ENCODE measurements at places on chromosomes 5 and 9.

- no peak for DNase-seq
Observed at GRCh38 chr9:16784002-16784401, 86.5 kb downstream of the BNC2 start.

- DNase-seq: no peak
Observed at GRCh38 chr9:7286101-7286500, 513.5 kb downstream of the DMAC1 start.

GRCh38 chr5:106510321-106510720 lies 1160.4 kb downstream of the EFNA5 start:
- DNase-seq: no peak

DNA sequence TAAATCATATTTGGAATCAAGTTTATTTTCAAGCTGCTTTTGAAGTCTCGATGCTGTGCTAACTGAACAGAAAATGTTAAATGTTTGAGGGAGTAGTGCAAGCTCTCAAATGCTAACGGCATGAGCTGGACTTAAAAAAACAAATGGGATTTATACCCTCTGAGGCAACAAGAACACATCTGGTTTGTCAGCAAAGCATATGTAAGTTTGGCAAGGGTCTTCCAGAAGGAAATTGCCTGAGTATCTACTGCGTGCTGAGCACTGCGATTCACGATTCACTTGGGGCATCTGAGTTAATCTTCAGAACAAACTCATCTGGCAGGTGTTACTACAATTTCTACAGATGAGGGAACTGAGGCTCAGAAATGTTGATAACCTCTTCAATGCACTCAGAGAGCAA lies 98.4 kb upstream of the C9orf72 start:
- no peak for DNase-seq

GRCh38 chr5:157912621-157913325 lies 53.8 kb upstream of the CLINT1 start:
- DNase-seq: no peak
